ENCODE measurements at places on chromosomes 1 and 21.

- DNase-seq, result no peak
Measured at GRCh38 chr1:10540277-10541005, 65.7 kb downstream of the PEX14 start.

GRCh38 chr1:198647055-198647454, 8.2 kb downstream of the PTPRC start:
- no peak for DNase-seq

DNA sequence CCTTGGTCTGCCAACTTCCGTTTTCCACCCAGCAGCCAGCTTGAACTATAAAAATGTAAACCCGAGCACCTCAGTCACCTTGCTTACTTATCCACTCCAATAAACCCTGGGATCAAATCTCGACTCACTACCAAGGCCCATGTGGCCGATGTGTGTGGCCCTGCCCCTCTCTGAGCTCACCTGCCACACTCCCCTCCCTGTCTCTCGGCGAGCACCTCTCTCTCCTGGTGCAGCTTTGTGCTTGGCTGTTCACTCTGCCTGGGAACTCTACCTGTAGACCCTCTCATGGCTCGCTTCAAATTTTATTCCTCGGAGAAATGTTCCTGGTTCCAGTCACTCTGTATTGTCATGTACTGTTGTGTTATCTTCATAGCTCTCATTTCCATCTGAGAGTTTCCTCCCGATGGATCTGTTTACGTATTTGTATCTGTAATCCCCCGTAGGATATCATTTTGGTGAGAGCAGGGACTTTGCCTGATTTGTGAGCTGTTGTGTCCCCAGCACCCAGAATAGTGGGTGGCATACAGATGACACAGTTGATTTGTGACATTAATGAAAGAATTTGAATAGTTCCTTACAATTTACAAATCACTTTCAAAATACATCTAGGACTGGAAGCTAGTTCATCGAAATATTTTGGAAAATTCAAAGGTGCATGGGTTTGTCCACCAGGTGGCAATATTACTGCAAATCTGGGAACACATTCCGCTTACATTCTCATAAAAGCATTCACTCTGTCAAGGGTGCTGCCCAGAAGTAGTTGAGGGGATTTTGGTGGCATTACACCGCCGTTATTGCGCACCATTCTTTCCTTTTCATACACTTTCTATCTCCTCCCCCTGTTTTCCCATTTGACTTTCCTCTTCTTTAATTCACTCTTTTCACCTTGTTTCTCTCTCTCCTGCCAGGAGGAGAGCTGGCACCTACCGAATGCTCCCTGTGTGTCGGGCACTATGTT, 95.3 kb downstream of the ABCA4 start:
- peak; percentile 61 for DNase-seq

DNA sequence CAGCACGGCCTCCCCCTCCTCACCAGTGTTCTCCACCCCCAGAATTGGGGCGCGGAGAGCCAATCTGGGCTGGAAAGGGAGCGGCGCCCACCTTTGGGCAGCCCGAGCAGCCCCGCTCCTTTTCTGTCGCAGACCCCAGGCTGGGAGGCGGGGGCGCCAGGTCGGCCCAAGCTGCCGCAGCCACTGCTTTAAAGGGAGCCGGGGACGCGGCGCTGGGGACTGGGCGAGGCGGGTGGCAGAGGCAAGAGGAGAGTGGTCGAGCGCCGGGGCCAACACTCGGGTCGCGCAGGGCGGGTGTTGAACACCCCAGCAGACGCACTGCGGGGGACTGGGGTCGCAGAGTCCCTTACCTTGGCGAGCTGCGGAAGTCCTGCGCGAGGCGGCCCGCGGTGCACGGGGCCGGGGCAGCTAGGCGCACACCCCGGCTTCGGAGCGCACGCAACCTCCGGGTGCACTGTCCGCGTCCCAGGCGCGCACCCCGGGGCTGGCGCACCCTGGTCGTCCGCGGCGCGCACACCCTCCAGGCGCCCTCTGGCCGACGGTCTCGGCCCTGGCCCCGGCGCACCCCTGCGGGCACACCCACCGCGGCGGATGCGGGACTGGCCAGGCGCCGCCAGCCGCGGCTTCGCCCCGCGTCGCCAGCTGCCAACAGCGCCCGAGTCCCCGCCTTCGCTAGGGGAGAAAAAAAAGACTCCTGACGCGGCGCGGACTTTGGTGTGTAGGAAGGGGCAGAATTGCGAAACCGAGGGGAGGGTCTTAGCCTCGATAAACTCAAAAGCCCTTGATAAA, at the start of gene KANK4:
Gene KANK4, minus strand, starts transcription at position 679 of the 789 bp plus-strand sequence. CDS start 37,870 bp downstream, outside the sequence.
- DNase-seq, result no peak

All from H54 (cell line).